Astrocyte (in vitro differentiated cells and primary cell): ENCODE measurements at places on chromosomes 4 and X. TPM values are rescaled to one million over a fixed set of nuclear protein-coding genes. Genes with fewer than 3 reads are reported as not detected.

DNA sequence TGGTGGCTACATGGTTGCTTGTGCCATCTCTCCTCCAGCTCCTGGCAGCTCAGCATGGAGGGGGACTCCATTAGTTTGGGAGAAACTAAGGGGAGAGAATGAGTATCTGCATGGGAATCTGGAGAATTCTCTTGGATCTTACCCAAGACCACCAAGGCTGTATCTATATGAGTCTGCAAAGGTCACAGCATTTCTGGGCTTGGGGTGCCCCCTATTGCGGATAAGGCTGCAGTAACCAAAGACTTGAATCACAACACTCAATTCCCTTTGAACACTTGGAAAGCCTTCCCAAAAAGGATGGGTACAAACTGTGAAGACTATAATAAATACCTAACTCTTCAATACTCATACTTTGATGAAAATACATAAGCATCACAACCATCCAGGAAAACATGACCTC, 623.5 kb upstream of the NR3C2 start:
- no peak for DNase-seq

Gene LANCL3
- 0.22 and 0.36 TPM in 2 replicates for total RNA-seq

Gene TLR6
- 3.1 and 3.8 TPM in 2 replicates for total RNA-seq

DNA sequence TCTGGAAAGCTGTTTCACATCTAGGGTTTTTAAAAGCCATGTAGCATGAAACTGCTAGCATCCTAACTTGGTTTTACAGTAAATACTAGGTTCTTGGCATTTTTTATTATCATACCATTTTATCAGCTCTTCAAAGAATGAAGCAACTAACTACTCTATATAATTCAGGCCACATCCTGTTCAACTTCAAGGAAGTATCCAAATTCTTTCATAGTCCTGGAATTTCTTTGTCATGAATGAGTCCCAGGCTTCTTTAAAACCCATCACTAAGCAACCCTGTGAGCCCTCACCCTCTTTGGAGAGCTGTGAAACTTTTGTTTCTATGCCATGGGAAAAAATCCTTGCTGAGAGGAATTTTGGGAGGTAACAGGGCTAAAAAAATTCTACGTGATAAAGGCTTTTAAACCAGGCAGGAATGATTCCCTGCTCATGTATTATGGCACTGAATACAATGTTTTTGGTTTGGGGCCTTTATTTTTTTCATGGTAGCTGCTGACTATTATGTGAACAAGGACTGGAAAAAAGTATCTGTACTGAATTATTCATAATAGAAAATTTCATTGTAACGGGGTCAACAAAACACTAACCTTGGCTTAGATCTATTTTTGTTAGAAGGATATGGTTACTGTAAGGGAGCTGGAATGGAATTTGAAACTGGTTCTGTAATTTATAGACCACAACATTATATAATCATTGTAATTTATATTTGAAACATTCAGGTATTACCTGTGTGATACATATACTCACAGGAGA, 164.9 kb downstream of the DCTD start:
- peak; percentile 94 for DNase-seq

- DNase-seq, result no peak
These were observed 166.9 kb downstream of the NR3C2 start for GRCh38 chr4:148275266-148275665.

GRCh38 chr4:153341575-153342090, 2.9 kb upstream of the MND1 start:
- peak; percentile 54 for DNase-seq
